Neural crest cell (in vitro differentiated cells): ENCODE measurements at places on chromosomes 11 and 22.

- DNase-seq: no peak
These were observed 44.4 kb downstream of the SVIP start for GRCh38 chr11:22785251-22785650.

- no peak for DNase-seq
These were observed 316.9 kb downstream of the JRKL start for GRCh38 chr11:96706761-96707160.

GRCh38 chr22:40014667-40015248 lies 20.0 kb downstream of the FAM83F start:
- no peak for DNase-seq

DNA sequence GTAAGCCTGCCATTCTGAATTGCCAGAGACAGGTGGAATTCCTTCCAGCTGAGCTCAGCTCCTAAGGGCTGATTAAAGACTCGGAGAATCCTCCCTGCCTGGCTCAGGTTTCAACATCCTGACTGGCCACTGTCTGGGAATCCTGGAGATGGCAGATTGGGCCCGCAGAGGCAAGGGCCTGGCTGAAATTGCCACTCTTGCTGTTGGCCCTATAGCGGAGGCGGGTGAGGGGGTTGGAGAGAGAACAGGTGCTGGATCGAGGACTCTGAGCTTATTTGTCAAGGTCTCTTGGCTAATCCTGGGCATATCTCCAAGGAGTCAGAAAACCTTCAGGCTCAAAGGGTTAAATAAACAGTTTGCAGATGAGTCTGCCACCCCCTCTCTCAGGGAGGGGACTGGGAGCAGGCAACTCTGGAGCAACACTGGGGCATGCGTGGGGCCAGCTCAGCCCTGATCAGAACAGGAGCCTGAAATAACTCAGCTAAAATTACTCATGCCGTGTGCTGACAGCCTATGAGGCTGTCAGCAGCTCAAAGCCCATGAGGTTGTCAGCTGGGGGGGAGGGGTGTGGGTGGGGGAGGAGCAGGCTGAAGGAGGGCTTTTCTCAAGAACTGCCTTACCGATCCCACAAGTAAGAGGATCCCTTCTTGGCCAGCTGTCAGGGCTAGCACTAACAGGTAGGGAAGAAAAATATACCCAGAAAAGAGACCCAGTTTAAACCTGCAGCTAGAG lies 14.7 kb upstream of the MFRP start:
- no peak for DNase-seq

DNA sequence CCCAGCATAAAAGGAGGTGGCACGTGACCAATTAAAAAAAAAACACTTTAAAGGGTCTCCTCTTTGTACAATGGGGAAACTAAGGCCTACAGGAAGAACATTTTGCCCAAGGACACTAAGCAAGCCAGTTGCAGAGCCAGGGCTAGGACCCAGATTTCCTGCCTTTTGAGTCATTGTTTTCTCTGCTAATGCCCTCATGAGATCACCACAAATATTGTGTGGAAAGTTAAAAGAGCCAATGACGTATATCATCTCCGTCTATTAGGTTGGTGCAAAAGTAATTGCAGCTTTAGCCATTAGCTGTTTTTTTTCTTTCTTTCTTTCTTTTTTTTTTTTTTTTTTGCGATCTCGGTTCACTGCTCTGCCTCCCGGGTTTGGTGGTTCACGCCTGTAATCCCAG lies 24.1 kb upstream of the LRRC32 start:
- no peak for DNase-seq

DNA sequence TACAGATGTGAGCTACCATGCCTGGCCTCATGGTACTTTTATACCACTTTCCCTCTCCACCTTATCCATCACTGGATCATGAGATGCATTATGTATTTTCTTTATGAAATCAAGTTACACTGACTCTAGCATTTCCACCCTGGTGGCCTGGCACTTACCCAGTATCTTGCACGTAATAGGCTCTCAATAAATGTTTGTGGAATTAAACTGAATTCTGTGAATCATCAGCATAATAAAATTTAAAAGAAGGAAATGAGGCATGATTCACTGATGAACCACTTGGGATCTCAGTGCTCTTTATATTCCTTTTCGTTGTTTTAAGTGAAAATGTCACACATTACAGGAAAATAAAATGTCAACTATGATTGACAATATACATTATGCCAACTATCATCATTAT lies 25.1 kb downstream of the ADM start:
- no peak for DNase-seq

- no peak for DNase-seq
These were observed 1.2 kb downstream of the SVIP start for GRCh38 chr11:22828373-22828772.

DNA sequence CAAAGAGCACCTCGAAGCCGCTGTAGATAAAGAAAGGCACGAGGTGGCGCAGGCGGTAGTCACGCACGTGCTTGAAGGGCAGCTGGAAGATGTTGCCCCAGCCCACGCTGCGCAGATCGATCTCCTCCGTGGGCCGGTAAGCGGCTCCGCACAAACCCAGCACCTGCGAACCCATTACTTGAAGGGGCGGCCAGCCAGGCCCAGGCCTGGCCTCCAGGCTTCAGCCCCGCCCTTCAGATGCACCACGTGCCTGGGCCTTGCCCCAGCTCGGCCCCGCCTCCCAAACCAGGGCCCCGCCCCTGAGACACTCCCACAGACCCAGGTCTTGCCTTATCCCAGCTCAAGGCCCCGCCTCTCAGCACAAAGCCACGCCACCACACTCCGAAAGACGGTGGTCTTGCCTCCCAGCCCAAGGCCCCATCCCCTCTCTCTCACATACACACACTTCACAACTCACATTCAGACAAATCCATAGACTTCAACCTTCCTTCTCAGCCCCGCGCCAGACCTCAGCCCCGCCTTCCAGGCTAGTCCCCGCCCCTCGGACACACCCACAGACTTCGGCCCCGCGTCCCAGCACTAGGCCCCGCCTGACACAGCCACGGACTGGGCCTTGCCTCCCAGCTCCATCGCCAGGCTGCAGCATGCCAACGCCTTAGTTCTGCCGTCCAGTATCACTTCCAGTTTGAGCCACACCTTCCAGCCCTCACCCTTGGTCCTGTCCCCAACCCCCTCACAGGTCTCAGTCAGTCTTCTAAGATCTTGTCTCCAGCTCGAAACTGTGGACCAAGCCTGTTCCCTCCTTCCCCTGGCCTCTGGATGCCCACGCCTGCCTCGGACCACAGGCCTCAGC lies 7.0 kb downstream of the UNC93B1 start:
- DNase-seq: peak; percentile 58

- peak; percentile 45 for DNase-seq
These were observed at the start of gene BATF2 for GRCh38 chr11:64996710-64997380. BATF2 (minus strand) TSS chr11:64996971; CDS start chr11:64996914, 57 bp downstream.

- no peak for DNase-seq
These were observed 89.0 kb downstream of the FEZ1 start for GRCh38 chr11:125407046-125407445.

GRCh38 chr11:45217991-45218390 lies 68.2 kb downstream of the SYT13 start:
- no peak for DNase-seq

DNA sequence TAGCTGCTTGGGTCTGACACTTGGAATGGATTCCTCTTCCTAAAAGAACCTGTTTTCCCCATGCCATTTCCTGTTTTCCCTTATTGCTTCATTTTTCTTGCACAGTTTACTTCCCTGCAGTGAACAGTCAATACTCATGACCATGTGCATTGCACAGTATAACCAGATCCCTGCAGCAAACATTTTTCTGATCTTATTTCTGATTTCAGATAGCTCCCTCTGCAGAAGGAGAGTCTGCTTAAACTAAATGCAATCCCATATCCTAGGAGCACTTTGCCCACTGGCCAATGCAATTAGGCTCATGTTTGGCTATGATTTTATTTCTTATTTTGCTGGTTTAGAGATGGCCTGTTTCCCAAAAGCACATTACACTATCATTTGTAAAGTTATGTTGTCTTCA lies 96.7 kb upstream of the CD44 start:
- no peak for DNase-seq

- DNase-seq: peak; percentile 70
These were observed 40.3 kb downstream of the BUD13 start for GRCh38 chr11:116732271-116733042.

DNA sequence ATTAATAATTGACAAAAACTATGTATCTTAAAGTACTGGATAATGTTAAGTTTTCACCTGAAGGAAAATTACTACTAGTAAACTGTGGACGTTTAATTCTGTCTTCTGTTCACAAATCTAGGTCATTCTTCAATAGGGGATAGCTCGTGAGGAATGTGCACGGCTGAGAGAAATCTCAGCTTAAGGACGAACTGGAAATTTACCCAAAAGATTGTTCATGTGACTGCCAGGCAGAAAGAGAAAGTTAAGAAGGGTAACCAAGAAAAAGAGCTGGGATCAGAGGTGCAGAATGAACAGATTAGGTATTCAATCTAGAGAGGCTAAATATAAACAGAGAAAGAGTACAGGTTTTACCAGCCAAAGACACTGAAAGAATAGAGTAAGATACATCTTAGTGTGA lies 245.3 kb downstream of the CASP12 start:
- no peak for DNase-seq

DNA sequence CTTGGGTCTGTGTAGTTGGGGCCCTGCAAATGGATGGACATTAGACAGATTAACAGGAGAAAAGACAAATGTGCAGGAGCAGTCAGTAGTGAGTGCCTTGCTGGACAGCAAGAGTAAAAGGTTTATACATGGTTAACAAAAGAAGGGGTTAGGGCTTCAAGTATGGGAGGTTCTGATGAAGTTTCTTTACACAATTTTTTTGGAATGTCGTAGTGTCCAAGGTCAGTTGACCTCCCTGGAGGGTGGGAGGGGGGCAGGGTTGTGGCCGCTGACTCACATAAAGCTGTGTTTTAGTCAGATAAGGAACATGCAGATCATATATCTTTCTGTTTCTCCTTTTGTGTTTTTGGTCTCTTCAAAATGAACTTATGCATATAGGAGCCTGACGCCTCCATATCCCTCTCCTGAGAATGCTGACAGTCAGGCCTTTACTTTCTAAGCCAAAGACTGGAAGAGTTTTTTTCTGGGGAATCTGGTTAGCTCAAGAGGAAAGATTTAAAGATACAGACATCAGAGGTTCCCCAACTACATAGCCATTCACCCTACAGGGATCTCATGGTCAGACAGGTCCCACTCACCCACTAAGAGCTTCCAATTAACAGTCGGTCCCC lies 134.3 kb downstream of the NECTIN1 start:
- no peak for DNase-seq

- no peak for DNase-seq
These were observed 41.3 kb upstream of the MN1 start for GRCh38 chr22:27842669-27843431.

- DNase-seq: no peak
These were observed 48.6 kb downstream of the C11orf91 start for GRCh38 chr11:33651990-33652389.

DNA sequence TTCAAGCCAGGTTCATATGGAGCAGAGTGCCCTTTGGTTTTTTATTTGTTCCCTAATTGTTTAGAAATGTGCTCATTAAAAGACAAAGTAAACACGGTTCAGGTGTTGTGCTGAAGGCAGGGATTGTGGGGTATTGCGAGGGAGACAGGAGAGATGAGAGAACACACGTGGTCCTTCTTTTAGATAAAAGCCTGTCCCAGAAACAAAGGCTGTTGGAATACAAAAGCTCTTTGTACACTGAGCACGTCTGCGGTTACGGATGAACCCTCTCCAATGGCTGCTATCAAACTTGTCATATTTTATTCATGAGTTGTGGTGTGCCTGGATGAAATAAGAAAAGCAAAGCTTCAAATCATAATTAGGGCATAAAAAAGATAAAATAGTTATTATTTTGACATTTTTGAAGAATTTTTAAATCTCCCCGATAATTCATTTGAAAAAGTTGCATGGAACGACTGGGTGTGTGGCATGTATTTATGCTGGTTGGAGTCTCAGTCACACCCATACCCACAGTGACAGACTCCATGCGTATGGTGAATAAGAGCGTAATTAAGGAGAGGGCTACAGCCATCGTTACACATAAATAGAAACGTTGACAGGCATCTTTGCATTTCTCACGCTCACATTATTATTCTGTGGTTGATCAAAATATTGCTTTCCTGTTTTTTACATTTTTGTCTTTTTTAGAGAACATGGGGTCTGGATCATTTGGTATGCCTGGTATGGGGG lies 92.9 kb downstream of the NELL1 start:
- DNase-seq: no peak

DNA sequence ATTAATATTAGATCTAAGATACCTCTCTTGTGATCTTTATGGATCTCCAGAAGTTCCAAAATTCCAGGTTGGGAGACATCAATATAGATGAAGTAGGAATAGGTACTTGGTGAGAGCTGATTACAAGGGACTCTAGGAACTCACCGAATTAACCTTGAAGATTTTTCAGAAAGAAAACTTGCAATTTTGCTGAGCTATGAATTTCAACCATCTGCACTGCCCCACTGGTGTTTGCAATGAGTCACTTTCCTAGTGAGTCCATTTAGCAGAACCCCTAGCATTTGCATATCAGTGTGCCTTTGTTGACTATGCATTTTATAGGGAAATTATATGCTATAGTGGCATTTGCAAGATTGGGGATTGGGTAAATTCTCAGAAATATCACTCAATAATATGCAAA lies 122.0 kb downstream of the CTNND1 start:
- DNase-seq: no peak

GRCh38 chr22:20783844-20784723 lies 10.2 kb downstream of the SERPIND1 start:
- peak; percentile 34 for DNase-seq

DNA sequence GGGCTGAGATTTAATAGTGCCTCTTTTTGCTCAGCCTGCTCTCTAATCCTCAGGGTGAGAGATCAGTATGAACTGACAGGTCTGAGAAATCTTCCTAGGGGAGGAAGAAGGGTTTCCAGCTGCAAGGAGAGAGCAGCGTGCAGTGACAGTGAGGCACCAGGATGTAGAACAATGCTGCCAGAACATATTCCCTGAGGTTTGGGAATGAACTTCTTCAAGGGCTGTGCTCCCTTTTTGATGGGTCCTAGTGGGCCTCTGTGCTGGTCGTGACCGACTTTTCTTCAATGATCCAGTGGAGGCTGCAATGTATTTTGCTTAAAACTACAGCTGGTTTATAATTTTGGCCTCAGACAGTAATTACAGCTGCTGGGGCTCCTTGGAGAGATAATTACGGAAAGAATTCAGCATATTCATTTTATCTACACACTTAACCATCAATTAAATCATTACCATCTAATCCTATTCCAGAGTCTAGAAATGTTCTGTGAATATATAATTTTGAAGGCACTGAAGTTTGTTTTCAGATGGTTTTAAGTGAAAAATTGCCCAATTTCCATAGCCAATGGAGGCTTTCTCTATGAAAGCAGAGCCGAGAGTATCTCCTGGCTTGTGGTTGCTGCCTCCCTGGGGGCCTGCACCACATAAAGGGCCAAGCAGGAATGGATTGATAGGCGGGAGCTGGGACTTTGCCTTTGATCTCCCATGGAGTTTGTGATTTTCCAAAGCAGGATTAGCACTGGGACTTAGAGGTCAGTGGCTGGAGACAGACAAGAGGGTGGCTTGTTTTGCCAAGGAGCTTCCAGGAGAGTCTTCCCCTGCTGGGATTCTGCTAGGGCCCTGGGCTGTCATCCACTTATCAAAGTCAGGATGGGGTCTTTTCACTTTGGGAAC lies 41.0 kb upstream of the OLFML1 start:
- no peak for DNase-seq
